Type B pancreatic cell (in vitro differentiated cells): ENCODE measurements at places on chromosomes 5 and 9. TPM values are rescaled to one million over a fixed set of nuclear protein-coding genes. Genes with fewer than 3 reads are reported as not detected.

DNA sequence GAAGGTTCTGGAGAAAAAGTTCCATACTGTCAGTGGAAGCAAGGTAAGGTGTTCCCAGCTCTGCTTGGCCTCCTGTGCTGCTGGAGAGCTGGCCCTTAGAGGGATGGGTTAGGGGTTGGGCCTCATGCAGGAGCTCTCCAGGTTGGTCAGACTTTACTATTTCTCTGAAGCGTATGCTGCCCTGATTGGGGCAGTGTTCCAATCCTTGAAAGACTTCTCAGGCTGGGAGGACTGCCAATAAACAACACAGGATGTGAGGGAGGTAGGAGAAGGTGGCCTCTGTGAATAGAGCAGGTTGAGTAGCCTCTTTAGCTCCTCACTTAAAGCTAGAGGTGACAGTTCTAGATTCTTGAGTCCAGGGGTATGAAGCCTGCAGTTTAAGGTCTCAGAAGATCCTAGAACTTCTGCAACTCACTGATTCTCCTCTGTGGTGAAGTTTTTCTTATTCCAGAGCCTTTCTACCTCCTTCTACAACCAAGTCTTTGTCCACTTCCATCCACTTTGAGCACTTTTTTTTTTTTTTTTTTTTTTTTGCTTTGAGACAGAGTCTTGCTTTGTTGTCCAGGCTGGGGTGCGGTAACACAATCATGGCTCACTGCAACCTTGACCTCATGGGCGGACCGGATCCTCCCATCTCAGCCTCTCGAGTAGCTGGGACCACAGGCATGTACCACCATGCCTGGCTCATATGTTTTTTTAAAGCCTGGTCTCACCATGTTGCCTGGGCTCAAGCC, 3.0 kb downstream of the HNRNPAB start:
- DNase-seq = no peak

Gene IL4
- not detected in 2 replicates for total RNA-seq

GRCh38 chr9:97415146-97415545, 3.2 kb downstream of the TDRD7 start:
- no peak for DNase-seq

GRCh38 chr9:121283080-121283398, 15.1 kb downstream of the GSN start:
- no peak for DNase-seq

- no peak for DNase-seq
Measured at GRCh38 chr9:134420974-134421432, 94.7 kb downstream of the RXRA start.

DNA sequence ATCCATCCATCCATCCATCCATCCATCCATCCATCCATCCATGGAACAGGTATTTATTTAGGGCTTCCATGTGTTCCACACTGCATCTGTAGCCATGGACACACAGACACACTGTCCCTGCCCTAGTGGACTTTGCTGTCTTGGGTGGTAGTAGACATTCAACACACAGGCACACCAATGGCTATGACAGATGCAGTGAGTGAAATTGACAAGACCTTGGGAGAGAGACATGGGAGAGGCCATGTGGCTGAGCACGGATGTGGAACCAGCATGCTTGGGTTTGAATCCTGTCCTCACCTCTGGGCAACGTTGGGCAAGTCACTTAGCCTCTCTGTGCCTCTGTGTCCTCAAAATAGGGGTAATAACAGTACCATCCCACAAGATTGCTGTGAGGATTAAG, 45.3 kb downstream of the STOM start:
- DNase-seq = no peak

Gene TENT4A
- 21.7 and 34.1 TPM in 2 replicates for total RNA-seq

Gene FAM151B
- 2.9 and 3.0 TPM in 2 replicates for total RNA-seq

Gene CDC20B
- total RNA-seq = 0.38 and 0.92 TPM in 2 replicates

Gene CDH18
- 17.8 and 20.2 TPM in 2 replicates for total RNA-seq

Gene PRRX2
- total RNA-seq = 0.50 and 20.8 TPM in 2 replicates

DNA sequence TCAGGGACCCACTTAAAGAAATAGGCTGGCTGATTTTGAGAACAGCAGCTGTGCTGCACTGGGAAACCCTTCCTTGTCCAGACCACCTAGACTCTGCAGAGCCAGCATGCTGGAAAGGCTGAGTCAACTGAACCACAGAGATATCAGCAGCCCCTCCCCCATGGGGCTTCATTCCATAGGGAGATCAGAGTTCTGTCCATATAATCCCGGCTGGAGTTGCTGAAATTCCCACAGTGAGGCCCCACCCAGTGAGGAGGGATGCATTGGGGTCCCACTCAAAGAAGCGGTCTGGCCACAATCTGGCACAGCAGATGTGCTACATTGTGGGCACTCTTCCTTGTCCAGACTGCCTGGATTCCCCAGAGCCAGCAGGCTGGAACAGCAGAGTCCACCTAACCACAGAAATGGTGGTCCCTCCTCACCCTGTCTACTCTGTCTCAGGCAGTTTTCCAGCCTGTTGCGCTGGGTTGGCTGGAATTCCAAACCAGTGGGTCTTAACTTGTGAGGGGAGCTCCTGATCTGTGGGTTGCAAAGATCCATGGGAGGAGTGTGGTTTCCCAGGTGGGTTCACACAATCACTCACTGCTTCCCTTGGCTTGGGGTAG, 127.1 kb downstream of the RNF180 start:
- DNase-seq = no peak

DNA sequence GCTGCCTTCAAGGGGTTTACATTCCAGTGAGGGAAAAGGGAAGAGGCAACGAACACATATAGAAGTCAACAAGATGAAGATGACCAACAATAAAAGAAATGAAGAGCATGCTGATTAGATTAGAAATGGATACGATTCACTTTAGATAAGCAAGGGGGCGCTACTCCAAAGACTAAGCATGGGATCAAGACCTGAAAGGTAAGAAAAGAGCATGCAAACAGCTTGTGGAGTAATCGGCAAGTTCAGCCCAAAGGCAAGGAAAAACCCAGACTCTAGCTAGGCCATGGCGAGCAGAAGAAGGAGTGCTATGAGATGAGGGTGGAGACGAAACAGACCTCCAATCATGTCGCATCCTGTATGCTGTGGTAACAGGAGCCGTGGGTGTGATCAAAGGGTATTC, 124.4 kb downstream of the FANCC start:
- DNase-seq = no peak

Gene C9orf153
- 1.1 TPM in 1 of 2 replicates, not detected in the other for total RNA-seq

Gene PCDHGA5
- 0.39 and 0.88 TPM in 2 replicates for total RNA-seq

GRCh38 chr5:32173267-32174010, 680 bp downstream of the GOLPH3 start:
- peak; percentile 74 for DNase-seq

- no peak for DNase-seq
Measured at GRCh38 chr5:13378091-13378490, 566.4 kb downstream of the DNAH5 start.

Gene STK32A
- 2.0 and 5.3 TPM in 2 replicates for total RNA-seq

GRCh38 chr9:1916095-1916494, 99.1 kb upstream of the SMARCA2 start:
- DNase-seq = no peak

Gene SPINK4
- not detected in 2 replicates for total RNA-seq

GRCh38 chr9:95037789-95038521, 279.6 kb downstream of the FANCC start:
- no peak for DNase-seq

DNA sequence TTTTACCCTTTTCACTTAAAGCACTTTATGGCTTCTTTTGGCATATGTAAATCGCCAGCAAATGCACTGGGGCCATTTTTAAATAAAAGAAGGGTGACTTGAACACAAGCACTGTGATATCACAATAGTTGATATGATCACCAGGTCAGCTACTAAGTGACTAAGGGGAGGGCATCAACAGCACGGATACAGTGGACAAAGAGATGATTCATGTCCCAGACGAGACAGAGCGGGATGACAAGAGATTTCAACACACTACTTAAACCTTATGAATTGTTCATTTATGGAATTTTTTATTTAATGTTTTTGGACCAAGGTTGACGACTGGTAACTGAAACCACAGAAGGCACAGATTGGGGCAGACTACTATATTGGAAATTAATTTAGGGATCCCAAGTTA, 54.1 kb downstream of the RORB start:
- DNase-seq = no peak

Gene NEURL1B
- 6.2 and 7.6 TPM in 2 replicates for total RNA-seq

DNA sequence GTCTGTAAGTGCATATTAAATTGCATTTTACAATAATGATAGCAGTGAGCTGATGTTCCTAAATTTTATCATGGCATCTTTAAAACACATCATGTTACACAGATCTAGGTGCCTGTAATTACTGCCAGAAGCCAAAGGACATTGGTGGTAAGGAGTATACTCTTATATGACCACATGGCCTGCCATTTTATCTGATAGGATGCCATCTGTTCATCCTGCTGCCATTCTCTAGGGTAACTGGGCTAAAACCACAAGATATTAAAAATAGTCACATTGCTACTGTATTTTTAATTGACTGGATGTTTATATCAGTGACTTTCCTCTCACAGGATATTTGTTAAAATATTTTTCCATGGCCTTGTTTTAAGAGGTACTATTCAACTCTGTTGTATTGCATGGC, 53.1 kb downstream of the HCN1 start:
- no peak for DNase-seq

DNA sequence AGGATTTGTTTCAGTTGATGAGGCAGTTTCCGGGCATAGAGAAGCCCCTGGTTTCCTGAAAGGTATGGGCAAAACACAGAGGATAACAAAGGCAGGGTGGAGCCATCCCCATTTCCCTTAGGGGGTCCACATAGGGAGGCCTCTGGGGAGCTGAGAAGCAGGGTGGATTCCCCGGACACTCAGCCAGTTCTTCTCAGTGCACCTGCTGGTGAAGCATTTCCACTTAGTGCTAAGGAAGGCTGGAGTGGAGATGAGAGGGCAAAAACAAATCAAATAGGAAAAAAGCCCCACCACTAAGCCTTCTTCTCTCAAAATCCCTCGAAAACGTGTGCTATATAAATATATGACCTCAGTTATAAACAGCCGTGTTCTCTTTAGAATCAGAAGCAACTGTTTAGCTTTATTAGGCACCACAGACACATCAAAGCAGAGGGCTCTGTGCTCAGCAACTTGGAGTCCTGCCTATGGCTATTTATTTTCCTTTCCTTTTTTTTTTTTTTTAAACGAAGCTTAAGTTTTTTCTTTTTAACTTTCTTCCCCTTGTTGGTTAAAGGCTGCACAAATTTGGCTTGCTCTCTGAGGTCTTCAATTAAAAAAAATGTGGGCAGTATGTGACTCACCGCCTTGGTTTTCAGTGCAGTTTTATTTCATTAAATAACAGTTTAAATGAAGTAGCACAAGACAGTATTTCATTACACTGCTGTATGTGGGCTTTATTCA, 67.7 kb downstream of the PRDM6 start:
- no peak for DNase-seq

DNA sequence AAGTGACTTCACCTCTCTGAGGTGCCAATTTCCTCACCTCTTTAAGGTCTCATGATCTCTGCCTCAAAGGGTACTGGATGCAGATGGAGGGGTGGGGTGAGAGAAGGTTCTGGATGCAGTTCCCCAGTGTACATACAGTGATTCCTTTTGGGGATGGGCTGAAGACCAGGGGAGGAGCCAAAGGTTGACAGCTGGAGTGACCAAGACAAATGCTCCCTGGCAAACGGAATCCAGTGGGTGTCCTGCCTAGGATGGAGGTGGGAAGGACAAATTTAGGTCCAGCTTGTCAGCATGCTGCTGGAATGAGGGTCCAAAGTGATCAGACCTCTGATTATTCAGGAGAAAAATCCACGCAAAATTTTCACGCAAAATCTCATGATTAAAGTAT, 7.3 kb upstream of the LMX1B start:
- no peak for DNase-seq

Gene ZFR
- total RNA-seq = 56.7 and 67.1 TPM in 2 replicates

DNA sequence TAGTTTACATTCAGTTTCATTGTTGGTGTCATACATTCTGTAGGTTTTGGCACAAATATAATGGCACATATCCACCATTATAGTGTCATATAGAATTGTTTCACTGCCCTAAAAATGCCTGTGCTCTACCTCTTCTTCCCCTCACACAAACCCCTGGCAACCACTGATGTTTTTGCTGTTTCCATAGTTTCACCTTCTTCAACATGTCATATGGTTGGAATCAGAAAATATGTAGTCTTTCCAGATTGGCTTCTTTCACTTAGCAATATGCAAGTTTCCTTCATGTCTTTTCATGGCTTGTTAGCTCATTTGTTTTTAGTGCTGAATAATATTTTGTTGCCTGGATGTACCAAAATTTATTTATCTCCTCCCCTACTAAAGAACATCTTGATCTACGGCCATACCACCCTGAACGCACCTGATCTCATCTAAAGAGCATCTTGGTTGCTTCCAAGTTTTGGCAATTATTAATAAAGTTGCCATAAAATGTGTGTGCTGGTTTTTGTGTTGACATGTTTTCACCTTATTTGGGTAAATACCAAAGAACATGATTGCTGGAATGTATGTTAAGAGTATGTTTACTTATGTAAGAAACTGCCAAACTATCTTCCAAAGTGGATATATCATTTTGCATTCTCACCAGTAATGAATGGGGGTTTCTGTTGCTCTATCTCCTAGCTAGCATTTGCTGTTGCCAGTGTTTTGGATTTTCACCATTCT, 17.0 kb upstream of the CDK20 start:
- DNase-seq = no peak

Gene C5orf58
- not detected in 2 replicates for total RNA-seq

DNA sequence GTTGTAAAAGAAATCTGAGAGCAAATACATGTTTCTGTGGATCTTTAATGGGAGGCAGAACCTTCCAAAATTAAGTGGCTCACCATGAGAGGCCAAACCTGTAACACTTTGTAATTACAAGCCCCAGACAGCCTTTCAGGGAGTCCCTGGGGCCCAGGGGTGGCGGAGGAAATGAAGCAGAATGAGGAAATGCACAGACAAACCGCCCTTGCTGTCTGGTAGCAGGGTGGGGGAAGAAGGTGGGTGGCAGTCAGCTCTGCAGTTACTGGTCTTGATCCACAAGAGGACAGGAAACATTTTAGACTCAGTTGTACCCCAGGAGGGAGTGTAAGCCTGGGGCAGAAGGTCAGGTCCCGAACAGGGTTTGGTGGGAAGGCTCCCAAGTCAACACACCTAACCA, 6.5 kb downstream of the ARL14EPL start:
- no peak for DNase-seq

- DNase-seq = no peak
Measured at GRCh38 chr5:170310256-170310926, 12.8 kb upstream of the LCP2 start.

DNA sequence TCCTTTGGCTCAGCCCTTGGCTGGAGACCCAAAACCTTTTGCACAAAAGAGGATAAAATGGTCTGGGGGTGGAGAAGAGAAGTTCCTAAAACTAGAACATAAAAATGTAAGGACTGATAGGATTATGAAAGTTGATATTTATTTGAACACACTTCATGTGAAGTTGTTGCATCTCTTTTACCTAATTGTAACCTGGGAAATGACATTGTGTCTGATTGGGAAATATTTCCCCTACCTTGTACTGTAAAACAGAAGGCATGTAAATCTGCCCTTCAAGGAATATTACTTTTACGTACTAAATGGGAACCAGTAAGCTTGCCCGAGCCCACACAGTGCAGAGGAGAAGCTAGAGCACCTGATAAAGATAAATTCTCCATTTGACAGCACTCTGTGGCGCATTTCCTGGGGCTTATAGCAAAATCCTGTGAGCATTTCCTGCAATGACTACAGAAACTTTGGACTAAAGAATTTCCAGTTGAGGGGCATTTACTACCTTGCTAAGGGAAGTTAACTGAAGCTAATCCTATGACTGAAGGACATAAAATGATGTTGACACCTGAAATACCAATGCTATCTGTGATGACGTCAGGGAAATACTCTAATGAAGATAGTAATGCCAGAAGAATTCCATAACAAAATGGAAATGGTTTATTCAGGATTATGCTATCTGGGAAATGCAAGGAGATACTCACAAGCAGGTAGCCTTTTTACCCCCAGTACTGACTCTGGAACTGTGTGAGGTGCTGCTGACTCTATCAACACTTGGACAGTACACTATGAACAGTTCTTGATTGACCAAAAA, 78.3 kb upstream of the LIFR start:
- no peak for DNase-seq
